ENCODE measurements at places on chromosomes 2 and 18.

DNA sequence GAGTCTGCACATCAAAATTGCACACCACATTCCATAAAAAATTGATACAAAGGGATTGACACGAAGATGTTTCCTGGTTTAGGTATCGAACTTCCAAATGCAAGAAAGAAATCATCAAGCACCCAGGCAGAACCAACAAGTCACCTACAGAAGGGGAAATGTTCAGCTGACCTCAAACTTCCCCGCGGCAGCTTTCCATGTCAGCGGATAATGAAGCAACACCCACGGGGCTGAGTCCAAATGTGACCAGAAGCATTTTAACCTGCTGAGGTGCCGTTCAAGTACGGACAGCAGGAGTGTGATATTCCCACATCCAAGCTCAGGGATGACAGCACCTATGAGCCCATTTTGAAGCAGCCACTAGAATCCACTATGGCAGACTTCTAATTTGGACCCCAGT lies 124.9 kb downstream of the GALNT14 start:
- no peak for DNase-seq

DNA sequence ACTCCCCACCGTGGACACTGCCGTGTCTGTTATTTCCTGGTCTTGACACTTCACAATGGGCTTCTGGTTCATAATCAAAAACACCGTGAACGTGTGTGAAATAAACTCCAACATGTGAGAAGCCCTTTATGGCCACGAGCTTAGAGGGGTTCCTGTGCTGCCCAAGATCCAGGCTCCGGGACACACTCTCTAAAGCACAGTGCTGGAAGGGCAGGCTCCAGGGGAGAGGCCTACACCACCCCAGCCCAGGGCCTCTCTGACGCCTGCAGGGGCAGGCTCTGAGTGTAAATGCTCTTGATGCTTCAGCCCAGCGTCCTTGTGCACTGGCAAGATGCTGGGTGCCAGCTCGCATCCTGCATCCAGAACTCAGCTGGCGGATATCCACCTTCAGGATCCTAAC lies 13.7 kb downstream of the CHST10 start:
- no peak for DNase-seq

GRCh38 chr2:95292623-95293260 lies 4.4 kb upstream of the KCNIP3 start:
- no peak for DNase-seq

DNA sequence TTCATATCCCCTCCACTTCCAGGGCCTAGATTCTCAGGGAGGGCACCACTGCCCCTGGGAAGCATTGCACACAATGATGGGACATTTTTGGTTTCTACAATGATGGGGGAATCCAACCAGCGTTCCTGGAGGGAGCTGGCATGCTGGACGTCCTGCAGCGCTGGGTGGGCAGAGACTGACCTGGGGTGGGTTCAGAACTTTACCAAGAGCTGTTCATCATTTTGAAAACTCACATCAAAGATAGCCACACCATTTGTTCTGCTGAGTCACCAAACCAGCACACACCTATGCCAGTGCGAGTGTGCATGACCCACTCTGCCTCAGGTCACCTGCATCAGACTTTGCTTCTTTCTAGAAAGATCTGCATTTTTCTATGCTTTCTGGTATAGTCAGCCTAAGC lies 14.1 kb upstream of the ARMC9 start:
- no peak for DNase-seq

DNA sequence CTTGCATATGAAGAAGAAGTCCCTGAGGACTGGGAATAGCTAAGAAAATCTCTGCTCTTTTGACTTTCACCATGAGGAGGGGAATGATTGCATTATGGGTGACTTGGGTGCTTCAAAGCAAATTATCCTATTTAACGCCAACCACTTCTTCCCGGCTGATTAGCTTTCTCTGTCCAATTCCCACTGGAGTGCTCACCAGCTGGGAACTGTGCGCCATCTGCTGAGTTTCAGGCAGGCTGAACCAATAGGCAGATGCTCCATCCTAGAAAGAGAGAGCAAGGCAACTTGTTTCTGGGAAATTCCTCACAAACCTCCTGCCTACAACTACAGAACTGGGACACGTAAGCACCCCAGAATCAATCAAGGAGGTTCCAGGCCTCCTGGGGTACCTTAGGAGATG lies 49.4 kb downstream of the POLE4 start:
- DNase-seq, result no peak

DNA sequence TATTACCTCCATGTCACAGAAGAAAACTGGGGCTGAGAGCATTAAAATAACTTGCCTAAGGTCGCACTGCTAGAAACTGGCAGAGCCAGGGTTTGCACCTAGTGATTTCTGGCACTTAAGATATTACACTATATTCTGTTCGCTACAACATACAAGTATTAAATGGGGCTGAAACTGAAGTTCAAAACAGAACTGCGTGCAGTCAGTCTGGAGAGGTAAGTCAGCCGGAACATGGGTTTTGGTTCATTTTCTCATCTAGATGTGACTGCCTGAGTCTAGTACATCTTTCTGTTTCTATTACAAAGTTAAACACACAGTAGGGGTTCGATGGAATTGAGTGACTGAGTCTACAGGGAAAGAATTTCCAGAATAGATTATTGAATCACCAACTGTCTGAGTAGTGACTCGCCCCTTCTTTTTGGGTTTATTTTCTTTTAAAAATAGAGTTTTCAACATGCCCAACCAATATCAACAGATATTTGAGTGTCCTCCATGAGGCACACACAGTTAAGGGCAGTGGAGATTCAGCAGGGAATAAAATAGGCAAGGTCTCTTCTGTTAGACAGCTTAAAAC lies 150.8 kb downstream of the RNF152 start:
- no peak for DNase-seq

GRCh38 chr2:231364961-231365810 lies 30.3 kb upstream of the B3GNT7 start:
- DNase-seq, result peak; percentile 83

GRCh38 chr2:152468899-152469692 lies 134.1 kb downstream of the FMNL2 start:
- no peak for DNase-seq

GRCh38 chr2:28821295-28821958 lies 10.8 kb downstream of the SPDYA start:
- DNase-seq, result peak; percentile 57

GRCh38 chr2:31008561-31009114 lies 129.6 kb downstream of the GALNT14 start:
- peak; percentile 67 for DNase-seq

Measured in SK-N-SH (cell line).